Ascending aorta (tissue), 2 donors: ENCODE measurements at places on chromosomes 3 and 15. TPM values are rescaled to one million over a fixed set of nuclear protein-coding genes. Genes with fewer than 3 reads are reported as not detected.

Gene HRG
- total RNA-seq, result 6.9 TPM

GRCh38 chr3:550471-550870 lies 353.9 kb downstream of the CHL1 start:
- H3K4me3 ChIP-seq, result no peak overlapping the region
- DNase-seq, result no peak
- H3K27me3 ChIP-seq, result no peaks in the 10 kb centered on the region
- H3K4me1 ChIP-seq, result no peaks in the 10 kb centered on the region

- H3K27ac ChIP-seq, result no peak overlapping the region
- H3K27me3 ChIP-seq, result no peaks in the 10 kb centered on the region
- H3K4me1 ChIP-seq, result peaks cover 4% of the 10 kb centered on the region
- DNase-seq, result no peak
These were observed 266.8 kb downstream of the ZNF385D start for GRCh38 chr3:21484057-21484827.

- DNase-seq, result no peak
- H3K27me3 ChIP-seq, result no peaks in the 10 kb centered on the region
- H3K27ac ChIP-seq, result peak overlapping the region; percentile 69
- no peak overlapping the region for H3K4me3 ChIP-seq
- H3K36me3 ChIP-seq, result no peaks in the 10 kb centered on the region
These were observed 57.2 kb upstream of the SMAD6 start for GRCh38 chr15:66644869-66645268.

DNA sequence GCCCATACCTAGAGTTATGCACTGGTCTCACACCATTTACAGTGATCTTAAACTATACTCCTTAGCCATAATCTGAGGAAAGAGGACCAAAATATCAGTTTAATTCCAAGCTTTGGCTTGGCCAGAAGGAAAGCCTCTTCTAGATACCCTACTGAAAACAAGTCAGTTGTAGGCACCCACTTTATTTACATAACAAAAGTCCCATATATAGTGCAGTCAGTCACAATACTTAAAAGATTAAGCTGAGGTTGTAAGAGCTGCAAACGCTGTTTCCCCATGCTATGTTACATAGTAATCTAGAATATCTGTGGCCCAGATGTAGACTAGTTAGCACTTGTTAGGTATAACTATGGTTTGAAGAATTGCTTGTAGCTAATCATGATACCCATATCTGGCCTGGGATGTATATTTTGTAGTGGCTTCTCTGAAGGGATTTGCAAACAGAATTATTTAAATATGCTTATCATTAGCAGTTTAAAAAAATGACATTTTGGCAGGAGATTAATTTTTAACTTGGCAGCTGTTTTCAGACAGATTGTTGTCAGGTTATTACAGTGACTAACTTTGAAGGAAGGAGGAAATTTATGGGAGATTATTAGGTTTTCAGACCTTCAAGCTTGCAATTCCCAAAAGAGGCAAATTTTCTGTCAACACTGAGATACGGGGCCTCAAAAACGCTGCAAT lies 160.4 kb upstream of the SLC2A2 start:
- no peaks in the 10 kb centered on the region for H3K27me3 ChIP-seq
- H3K36me3 ChIP-seq, result no peaks in the 10 kb centered on the region
- no peak overlapping the region for H3K4me3 ChIP-seq

DNA sequence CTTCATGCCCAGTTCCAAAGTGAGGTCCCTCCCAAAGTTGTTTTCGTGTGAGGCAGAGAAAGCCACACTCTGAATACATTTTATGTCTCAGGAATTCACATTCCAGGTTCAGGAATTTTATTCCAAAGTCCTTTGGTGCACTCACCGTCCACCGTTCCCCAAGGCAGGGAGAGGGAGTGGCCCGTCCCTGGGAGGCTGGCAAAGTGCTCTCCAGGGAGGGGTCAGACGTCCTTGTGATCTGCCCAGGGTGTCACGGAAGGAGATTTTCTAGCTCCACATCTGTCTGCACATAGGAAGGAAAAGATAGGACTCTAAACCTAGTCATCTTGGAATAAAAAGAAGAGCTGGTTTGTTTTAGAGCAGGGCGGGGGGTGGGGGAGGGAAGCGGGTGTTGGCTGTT lies 47.9 kb downstream of the KLF13 start:
- H3K4me3 ChIP-seq, result no peak overlapping the region
- H3K27me3 ChIP-seq, result no peaks in the 10 kb centered on the region
- no peak overlapping the region for H3K27ac ChIP-seq
- H3K4me1 ChIP-seq, result no peaks in the 10 kb centered on the region

DNA sequence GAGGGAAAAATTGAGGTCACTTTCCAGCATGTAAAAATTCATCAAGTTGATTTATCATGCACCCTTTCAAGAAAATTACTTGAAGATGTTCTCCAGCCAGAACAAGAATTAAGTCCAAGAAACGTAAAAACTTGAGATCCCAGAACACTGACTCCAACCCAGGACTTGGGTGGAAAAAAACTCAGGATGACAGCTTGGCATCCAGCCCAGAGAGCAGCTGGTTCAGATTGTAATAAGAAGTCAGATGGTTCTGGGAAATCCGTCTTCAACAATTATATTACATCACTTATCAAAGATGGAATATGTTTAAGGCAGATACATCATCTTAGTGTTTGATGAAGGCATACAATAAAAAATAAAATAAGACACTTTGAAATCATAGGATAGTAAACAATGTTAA lies 23.0 kb upstream of the DNAJC13 start:
- no peak overlapping the region for H3K27ac ChIP-seq
- no peaks in the 10 kb centered on the region for H3K36me3 ChIP-seq
- no peak for DNase-seq
- no peak overlapping the region for H3K4me3 ChIP-seq
- no peaks in the 10 kb centered on the region for H3K4me1 ChIP-seq
- no peaks in the 10 kb centered on the region for H3K27me3 ChIP-seq

Gene TICRR
- not detected for total RNA-seq

DNA sequence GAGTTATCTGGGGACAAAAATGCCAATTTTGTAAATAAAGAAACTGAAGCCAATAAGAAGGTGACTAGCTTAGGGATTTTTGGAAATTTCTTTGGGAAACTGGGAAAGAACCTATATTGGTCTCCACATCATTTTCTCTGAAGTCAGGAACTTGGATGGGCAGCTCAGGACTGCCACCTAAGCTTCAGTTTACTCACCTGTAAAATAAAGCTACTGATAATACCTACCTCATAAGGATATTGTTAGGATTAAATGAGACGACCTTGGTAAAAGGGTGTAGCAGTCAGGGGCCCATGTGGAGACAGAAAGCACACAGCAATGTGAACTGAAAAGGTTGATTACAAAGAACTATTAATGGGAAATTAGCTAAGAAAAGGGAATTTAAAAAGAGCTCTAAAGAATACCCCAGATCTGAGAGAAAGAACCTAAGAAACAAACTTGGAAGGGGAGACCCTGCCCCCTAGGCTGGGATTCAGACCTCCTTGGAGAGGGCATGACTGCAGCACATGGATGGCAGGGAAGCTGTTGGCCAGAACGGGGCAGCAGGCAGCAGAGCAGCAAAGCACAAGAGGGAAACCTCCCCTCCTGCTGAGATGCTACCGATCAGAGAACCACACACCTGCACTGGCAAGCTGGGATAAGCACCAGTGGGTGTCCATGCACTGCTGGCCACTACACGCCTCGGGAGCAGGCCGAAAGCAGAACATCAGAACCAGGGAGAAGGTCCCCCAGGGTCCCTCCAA lies 83.7 kb upstream of the THBS1 start:
- DNase-seq, result no peak
- H3K36me3 ChIP-seq, result no peaks in the 10 kb centered on the region
- no peaks in the 10 kb centered on the region for H3K4me1 ChIP-seq
- no peak overlapping the region for H3K27ac ChIP-seq

Gene ERICH6
- not detected for total RNA-seq

- H3K4me1 ChIP-seq, result peaks cover 56% of the 10 kb centered on the region
- no peak overlapping the region for H3K4me3 ChIP-seq
- H3K27ac ChIP-seq, result no peak overlapping the region
- H3K27me3 ChIP-seq, result no peaks in the 10 kb centered on the region
- no peaks in the 10 kb centered on the region for H3K36me3 ChIP-seq
These were observed 7.5 kb downstream of the ZNF592 start for GRCh38 chr15:84755736-84756527.

DNA sequence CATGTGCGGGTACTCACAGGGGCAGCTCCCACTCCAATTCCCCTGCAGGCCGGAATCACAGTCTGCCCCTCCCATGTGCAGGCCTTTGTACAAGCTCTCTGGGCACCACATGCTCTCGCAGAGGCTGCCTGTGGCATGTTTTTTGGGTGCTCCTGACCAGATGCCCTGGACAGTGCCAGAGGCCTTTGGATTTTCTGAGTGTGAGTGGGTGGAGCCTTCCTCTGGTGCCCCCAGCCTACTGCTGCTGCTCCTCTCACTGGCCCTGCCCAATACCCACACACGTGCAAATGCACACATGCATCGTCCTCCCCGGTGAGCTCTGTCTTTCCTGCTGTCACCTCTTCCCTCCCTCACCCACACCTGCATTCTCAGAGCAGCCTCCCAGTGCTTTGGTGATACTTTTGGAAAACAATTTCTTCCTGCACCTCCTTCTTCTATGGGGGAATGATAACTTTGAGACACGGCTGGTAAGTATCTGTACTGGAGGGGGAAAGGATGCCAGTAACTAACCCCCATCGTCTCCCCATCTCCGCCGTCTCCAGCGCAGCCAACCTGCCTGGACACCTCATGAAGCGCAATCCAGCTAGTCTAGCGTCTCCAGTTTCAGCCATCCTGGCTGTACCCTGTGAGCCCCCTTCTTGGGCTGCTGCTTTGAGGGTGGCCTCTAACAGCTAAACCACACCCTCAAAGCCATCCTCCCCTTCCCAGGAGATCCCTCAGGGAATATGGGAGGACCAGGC lies 229.4 kb upstream of the TOPAZ1 start:
- no peak for DNase-seq
- no peak overlapping the region for H3K27ac ChIP-seq
- H3K4me3 ChIP-seq, result no peak overlapping the region
- no peaks in the 10 kb centered on the region for H3K36me3 ChIP-seq
- no peaks in the 10 kb centered on the region for H3K27me3 ChIP-seq

GRCh38 chr15:82135638-82136037 lies 89.8 kb upstream of the MEX3B start:
- H3K36me3 ChIP-seq, result peaks cover 19% of the 10 kb centered on the region
- no peaks in the 10 kb centered on the region for H3K4me1 ChIP-seq
- no peak overlapping the region for H3K4me3 ChIP-seq
- no peaks in the 10 kb centered on the region for H3K27me3 ChIP-seq

DNA sequence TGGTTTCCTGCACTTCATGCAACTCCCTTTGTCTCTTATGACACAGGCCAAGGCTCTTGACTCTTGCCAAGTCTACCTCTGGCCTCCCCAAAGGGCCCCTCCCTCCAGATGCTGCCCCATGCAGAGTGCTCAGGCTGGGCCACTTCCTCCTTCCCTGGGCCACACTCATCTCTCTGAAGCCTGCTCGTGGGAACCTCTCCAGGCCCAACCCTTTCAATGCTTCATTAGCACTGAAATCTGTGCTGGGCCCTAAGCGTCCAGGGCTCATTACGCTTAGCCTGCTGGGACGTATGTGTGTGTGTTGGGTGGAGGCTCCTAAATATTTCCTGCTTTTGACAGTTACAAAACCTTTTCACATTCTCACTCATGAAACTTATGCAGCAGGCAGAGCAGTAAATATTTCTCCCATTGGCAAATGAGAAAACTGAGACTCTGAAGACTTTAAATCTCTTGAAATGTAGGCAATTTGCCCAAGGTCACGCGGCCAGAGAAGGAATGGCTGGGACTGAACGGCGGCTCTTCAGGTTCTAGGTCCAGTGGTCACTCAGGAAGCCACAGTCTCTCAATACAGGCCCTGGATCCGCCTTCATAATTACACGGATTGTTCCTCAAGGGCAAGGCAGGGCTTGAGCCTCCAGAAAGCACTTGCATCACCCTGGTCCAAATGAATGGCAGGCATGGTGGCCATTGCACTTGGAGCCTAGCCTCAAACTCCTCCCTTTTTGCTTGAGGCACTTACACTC lies 241.7 kb upstream of the HES1 start:
- H3K27me3 ChIP-seq, result no peaks in the 10 kb centered on the region
- no peaks in the 10 kb centered on the region for H3K36me3 ChIP-seq
- DNase-seq, result no peak
- H3K27ac ChIP-seq, result no peak overlapping the region

- H3K27me3 ChIP-seq, result no peaks in the 10 kb centered on the region
- H3K4me3 ChIP-seq, result no peak overlapping the region
- H3K27ac ChIP-seq, result no peak overlapping the region
- no peak for DNase-seq
- H3K36me3 ChIP-seq, result peaks cover 7% of the 10 kb centered on the region
These were observed 13.0 kb upstream of the RPLP1 start for GRCh38 chr15:69439623-69440022.

- no peaks in the 10 kb centered on the region for H3K36me3 ChIP-seq
- no peak overlapping the region for H3K4me3 ChIP-seq
- no peak overlapping the region for H3K27ac ChIP-seq
- DNase-seq, result no peak
- no peaks in the 10 kb centered on the region for H3K27me3 ChIP-seq
These were observed 91.4 kb downstream of the SMAD3 start for GRCh38 chr15:67156834-67157233.

Gene FBXO40
- not detected for total RNA-seq
